Stimulated activated CD4-positive, alpha-beta T cell treated with anti-CD3 and anti-CD28 coated beads, TNF-alpha, amount 100 ng/mL, for 48 hours (primary cell): ENCODE measurements at places on chromosomes 4 and X.

DNA sequence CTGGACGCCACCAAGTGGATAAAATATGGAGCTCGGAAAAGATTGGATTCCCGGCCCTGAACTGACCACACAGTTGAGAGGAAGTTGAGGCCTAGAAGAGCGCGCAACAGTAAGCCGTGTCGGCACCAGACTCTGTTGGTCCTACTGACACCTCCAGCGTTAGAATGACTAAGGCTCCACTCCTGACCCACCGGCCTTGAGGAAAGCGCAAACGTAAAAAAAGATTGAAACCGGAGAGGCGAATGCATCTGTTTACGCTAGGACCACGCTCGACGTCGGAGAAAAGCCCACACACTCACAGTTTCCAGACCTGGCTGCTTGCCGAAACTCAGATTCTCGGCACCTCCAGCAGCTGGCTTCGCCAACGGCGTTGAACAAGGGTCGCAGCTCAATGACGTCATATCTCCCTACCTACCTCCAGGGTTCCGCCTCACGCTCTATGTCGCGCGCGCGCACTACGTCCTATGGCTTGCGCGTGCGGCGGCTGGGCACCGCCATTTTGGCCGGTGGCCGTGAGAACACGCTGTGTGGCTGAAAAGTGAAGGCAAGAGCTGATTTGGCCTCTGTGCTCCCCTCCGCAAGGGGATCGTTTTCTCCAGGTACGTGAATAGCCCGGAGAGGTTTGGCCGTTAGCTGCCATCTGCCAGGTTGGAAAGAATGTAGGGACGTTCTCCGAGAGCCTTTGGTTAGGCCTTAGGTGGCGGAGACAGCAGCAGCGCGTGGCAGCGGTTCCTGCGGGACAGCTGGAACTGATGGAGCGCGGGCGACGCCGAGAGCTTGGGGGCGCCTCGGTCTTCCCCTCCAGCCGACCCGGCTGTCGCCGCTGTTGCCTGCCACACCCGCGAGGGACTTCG is at the start of the genes ABCE1 and ANAPC10:
Gene ABCE1 (plus strand): TSS at position 491 of the 854 bp plus-strand sequence. CDS start 6,102 bp downstream, outside the sequence.
Gene ANAPC10 (minus strand): TSS at position 376 of the 854 bp plus-strand sequence. CDS start 2,097 bp downstream, outside the sequence.
- DNase-seq = peak; percentile 93

DNA sequence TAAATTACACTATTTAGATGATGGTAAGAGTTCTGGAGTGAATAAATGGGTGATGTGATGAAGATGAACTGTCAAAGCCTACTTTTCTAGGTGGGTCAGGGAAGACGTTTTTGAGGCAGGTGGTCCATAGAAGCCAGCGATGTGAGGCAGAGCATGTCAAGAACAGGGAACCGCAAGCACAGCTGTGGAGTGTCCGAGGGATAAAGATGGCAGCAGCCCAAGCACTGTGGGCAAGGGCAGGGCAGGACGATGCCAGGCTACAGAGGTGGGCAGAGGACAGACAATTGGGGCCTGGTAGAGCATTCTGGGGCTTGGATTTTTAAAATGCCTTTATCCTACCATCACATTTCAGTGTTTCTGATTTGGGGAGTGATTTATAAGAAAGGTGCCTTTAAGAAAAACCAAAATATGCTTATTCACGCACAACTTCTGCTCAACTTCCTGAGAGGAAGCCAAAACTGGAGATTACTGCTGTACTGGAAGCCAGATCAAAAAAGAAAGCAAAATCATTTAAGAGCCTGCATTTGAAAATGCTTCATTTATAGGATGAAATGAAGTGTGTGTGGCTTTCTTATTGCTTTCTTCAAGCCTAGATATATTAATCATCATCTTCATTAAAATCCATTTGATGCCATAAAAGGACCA is 119.0 kb upstream of the WDR17 start:
- DNase-seq = no peak

DNA sequence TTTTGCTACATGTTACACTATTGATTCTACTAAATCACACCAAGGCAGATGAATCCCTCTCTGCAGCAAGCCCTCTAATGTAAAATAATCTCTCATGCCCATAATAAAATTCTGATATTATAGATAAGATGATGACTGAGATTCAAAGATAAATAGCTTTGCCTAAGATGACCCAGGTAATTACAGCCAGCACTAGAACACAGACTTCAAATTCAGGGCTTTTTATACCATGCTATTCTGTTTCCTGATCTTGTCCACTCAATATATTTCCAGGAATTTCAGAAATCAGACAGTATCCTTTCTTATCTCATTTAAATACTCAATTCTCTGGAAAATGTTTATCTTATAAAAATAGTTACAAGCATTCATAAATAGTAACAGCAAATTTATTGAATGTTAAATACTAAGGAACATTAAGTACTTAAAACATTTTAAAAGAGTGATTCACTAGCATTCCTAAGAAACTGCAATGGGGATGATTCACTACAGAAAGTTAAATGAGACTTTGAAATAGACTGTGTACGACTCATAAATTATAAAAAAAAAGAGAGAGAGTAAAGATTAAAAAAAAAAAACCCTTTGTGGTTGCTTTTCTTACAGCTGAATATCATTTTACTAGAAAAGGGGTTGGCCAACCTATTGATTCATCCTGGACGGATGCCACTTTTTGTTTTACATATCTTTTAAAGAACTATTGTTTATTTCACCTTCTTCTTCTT is 45.8 kb upstream of the IL21 start:
- no peak for DNase-seq

DNA sequence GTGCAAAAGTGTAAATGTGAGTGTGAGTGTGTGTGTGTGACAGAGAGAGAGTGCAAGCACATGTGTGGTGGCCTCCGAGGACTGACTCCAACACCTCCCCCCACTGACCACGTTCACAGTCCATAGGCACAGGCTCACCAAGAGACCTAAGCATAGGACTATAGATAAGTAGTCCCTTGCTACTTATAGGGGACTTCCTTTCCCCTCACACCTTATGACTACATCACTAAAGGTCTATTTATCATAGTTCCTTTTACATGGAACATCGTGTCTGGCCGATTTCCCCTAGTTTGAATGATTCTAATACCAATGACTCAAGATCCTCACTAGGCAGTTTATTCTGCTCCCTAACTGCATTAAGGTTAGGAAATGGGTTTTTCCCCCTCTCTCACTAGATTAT is 17.8 kb downstream of the FRMPD3 start:
- DNase-seq = no peak

- DNase-seq = no peak
These were observed 46.2 kb upstream of the FAM9A start for GRCh38 chrX:8847360-8847759.

- DNase-seq = no peak
These were observed 55.9 kb downstream of the HTRA3 start for GRCh38 chr4:8325291-8325973.

DNA sequence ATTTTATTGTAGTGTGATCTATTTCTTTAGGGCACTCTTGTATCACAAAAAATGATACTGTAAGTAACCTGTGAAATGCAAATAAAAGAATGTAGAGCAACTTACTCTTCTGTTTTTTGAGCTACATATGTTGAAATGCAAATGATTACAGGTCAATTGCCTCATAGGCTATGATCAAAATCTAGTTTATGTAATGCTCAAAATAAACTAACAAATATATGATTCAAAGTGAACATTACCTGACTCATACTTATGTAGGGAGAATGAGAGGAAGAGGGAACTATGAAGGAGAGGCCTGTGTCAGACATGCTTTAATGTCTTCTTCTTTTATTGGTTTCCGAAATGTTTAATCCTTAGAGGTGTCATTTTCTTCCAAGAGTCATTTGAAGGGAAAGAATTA is 5.0 kb upstream of the RPS6KA3 start:
- no peak for DNase-seq

- no peak for DNase-seq
These were observed 15.3 kb upstream of the NSUN7 start for GRCh38 chr4:40734497-40734896.

DNA sequence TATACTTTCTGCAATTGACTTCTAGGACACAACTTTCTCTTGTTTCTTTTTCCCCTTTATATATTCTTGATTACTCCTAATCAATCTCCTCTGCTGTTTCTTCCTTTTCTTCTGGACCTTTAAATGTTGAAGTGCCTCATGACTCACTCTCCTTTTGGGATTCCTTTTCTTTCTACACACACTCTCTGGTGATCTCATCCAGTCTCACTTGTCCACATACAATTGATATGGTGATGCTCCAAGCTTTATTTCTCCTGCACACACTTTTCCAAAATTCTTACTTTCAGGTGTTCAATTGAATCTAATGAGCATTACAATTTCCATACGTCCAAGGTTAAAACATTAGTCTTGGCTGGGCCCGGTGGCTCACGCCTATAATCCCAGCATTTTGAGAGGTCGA is 794.8 kb upstream of the EPHA5 start:
- no peak for DNase-seq

DNA sequence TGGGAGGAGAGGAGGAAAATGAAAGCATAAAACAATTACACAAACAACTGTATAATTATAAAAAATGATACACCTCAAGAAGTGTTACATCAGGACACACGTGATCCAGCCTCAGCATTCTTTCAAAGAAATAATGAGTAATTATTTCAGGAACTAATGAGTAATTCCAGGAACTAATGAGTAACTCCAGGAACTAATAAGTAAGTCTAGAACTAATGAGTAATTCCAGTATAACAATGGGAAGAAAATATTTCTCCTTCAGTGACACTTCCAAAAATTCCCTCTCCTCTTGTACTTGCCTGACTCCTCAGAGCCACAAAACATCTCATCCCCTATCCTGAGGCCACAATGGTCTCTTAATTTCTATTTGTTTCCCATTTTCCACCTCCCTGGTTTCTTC is 63.5 kb upstream of the COL25A1 start:
- DNase-seq = no peak

DNA sequence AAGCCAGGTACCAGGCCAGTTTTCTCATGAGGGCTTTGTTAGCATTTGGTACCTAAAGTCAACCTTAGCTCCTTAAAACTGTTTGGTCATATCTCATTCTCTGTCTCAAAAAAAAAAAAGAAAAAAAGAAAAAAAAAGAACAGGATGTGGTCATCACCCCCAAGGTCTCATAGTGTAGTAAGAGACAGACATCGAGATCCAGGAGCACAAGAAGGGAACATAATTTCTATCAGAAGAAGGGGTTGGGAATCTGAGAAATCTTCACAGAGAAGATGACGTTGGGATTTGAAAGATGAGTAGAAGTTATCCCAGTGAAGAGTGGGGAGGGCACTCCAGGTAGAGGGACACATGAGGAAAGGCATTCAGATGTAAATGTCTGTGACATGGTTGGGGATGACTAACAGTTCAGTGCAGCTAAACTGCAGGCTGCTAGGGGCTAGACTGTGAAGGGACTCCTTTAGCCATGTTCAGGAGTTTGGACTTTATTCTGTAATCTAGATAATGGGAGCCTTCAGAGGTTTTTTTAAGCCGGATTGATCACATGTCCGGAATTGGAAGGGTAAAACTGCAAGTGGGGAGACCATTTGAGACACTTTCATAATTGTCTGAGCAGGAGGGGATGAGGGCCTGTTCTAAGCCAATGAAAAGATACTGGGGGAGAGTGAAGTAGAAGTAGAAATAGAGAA is 26.9 kb upstream of the GJB1 start:
- DNase-seq = no peak

DNA sequence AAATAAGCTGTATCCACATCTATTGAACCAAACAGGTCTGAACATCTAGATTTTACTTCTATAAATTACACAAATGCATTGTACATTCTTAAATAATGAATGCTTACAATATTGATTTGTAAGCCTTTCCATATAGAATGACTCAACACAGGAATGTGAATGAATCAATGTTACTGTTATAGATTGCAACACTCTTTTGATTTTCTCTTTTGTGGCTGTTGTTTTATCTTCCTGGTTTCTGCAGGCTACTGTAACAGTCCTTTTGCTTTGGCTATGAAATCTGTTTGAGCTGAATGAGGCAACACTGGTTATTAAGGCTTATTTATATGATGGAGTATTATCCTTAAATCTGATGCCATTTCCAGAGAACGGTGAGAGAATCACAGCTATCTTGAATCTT is 49.5 kb downstream of the GPR50 start:
- DNase-seq = no peak

GRCh38 chr4:21517126-21517859 is 431.3 kb downstream of the KCNIP4 start:
- no peak for DNase-seq

DNA sequence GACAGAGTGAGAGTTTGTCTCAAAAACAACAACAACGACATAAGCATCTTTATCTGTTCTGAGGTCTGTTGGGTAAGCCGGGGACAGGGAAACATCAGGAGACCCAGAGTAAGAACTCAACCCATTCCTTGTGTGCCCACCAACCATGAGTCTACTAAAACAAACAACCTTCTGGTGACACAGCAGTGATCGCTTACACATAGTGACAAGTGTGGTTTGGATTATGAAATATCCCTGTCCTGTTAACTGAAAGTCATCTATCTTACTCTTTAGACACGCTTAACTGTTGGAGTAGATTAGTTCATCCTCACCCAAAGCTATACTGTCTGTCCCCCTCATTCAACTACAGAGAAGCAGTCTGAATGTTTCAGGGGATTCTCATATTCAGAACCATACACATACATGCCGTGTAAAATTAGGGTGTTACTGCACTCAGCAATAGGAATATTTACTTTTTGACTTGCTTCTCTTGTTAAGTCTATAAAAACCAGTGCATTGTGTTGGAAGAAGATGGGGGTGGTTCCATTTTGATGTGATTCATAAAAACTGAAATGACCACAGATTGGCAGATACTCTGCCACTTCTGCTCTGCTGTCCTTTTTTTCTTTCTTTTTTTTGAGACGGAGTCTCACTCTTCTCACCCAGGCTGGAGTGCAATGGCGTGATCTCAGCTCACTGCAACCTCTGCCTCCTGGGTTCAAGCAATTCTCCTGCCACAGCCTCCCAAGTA is 27.4 kb downstream of the PHKA2 start:
- no peak for DNase-seq

DNA sequence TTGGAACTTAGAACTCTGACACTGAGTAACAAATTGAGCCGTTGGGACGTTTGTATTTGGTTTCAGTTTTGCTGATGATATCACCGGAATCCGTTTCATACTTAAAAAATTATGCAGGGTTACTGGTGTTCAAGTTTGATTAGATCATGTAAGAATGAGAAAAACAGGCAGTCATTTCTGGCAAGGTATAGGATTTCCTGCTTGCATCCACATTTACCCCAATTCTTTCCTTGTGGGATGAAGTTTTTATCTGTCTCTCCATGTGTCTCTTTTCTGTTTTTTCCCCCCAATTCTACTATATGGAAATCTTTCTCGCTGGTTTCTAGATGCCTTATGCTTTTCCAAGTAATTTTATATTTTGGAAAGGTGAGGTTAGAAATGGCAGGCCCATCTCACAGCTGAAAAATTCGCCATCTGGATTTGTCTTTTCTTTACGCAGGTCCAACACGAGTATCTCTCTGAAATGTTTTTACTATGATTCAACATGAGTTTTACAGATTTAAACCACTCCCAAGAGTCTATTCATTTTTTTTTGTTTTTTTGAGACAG is 197.9 kb downstream of the SHOX start:
- no peak for DNase-seq

DNA sequence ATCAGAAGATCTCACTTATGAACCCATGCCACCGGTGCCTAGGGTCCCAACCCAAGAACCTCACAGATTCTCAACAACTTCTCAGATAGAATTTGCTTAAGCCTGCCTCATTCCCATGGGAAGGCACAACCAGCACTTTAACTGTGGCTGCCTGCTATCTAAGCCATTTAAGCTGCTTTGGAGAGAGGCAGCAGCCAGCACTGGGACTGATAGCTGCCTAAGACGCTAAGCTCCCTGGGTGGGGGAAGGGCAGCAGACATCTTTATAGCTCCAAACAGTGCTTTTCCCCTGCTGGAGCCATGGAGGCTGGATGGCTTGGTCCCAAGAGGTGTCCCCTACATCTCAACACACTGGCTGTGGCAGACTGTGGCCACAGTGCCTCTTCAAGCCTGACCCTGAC is 1268.6 kb downstream of the FAM133A start:
- DNase-seq = no peak

GRCh38 chrX:38320819-38321218 is 6.5 kb downstream of the RPGR start:
- no peak for DNase-seq
